GM18507 (cell line): ENCODE measurements at places on chromosomes 11 and 22.

DNA sequence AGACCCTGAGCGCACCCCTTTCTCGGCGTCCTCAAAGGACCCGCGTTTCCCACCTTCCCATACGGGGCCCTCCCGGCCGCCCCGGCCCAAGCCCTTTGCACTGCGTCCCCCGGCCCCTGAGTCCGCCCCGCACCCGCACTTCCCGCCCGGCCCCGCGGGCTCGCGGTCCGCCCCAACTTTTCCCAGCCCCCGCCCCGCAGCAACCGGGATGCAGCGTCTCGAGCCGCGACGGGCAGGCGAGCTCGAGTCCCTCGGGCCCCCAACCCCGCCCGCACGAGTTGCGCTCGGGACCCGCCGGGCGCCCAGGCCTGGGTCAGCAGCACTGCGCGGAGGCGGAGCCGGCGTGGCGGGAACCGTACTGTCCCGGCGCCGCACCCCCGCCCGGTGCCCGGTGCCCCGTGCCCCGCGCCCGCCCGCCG is 371 bp downstream of the SMCO4 start:
- DNase-seq = no peak

GRCh38 chr11:129728581-129728980 is 87.1 kb upstream of the TMEM45B start:
- no peak for DNase-seq

- DNase-seq = no peak
Observed at GRCh38 chr11:86147004-86147403, 78.1 kb upstream of the PICALM start.

DNA sequence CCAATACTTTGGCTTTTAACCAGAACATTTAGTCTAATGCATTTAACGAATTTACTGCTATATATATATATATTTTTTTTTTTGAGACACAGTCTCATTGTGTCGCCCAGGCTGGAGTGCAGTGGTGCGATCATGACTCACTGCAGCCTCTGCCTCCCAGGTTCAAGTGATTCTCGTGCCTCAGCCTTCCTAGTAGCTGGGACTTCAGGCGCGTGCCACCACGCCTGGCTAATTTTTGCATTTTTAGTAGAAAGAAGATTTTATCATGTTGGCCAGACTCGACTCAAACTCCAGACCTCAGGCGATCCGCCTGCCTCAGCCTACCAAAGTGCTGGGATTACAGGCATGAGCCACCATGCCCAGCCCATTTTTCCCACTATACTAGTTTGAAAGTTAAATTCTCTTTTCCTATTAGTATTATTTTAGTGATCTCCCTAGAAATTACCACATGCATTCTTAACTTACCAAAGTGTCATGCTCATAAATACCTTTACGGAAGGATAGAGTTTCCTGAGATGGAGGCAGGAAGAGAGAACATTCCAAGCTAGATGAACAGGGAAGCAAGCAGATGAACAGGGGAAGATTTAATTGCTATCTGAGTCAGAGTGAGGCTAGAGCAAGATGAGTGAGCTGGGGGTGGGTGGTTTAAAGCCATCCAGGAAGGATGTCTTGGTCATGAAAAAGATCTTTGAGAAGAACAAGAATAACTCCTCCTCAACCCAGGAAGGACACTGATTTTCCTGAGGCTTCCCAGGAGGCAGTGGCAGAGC is 4.4 kb upstream of the PGAP2 start:
- DNase-seq = no peak

DNA sequence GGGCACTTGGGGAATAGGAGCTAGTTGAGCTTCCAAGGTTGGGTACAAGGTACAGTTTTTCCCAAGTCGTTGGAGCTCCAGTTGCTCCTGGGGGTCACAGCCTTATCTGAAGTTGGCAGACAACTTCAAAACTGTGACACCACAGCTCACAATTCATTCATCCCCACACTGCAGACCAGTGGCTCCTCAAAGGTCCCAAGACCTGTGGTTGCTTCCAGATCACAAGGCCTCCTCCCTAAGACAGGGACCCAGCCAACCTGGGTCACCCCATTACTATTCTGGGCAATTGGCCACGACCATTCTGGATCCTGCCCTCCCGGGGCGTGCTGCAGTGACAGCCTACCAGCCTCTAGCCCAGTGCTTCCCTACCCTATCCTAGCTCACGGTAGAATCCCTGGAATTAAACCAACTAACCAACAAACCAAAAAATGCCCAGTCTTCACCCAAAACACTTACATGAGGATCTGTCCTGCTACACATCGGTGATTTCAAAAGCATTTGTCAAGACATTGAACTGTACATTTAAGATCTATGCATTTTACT is 862 bp upstream of the PDXP start:
- DNase-seq = no peak

- no peak for DNase-seq
Observed at GRCh38 chr11:94134651-94135512, 6.2 kb downstream of the PANX1 start.

- no peak for DNase-seq
Observed at GRCh38 chr11:88139865-88140264, 35.4 kb downstream of the RAB38 start.

GRCh38 chr11:28932940-28933339 is 824.8 kb downstream of the METTL15 start:
- no peak for DNase-seq

GRCh38 chr11:47107744-47108143 is 68.9 kb downstream of the ARFGAP2 start:
- DNase-seq = no peak

GRCh38 chr11:77883775-77884174 is 62.8 kb downstream of the AAMDC start:
- DNase-seq = no peak

GRCh38 chr11:72349616-72350218 is 84.6 kb downstream of the CLPB start:
- DNase-seq = no peak

- DNase-seq = no peak
Observed at GRCh38 chr11:19800162-19800561, 87.5 kb downstream of the NAV2 start.

DNA sequence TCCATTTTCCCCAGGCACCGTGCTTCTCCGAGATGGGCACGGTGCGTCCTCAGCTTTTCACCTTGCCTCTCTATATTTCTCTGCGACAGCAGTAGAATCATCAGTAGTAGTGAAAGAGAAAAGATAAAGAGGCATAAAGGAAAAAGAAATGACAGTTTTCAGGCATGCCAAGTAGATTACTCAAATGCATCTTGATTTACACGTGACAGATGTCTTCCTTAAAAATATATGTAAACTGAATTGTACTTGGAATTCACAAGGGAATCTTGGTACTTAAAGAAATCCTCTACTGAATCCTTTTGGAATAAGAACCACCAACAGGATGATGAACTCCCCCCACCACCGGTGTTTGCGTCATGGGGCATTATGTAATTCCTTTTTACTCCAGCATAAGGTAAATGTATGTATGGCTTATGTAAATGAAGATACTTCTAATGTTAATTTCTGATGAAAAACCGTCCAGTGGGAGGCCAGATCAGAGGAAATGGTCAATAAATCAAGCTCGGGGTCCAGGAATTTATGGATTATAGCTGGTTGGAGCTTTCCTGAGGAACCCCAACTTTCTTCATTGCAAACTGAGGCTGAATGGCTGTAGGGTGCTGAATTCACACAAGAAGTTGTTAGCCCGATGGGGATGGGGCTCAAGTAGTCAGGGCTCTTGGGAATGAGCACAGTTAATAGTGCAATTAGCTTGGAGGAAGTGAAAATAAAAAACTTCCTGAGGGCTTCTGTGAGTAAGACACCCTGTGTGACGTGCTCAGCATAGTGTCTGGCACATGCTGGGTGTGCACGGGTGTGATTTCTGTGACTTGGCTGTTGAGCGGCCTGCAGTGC is 630.4 kb downstream of the OPCML start:
- no peak for DNase-seq
